ENCODE measurements at places on chromosomes 11 and 22. TPM values are rescaled to one million over a fixed set of nuclear protein-coding genes. Genes with fewer than 3 reads are reported as not detected.

DNA sequence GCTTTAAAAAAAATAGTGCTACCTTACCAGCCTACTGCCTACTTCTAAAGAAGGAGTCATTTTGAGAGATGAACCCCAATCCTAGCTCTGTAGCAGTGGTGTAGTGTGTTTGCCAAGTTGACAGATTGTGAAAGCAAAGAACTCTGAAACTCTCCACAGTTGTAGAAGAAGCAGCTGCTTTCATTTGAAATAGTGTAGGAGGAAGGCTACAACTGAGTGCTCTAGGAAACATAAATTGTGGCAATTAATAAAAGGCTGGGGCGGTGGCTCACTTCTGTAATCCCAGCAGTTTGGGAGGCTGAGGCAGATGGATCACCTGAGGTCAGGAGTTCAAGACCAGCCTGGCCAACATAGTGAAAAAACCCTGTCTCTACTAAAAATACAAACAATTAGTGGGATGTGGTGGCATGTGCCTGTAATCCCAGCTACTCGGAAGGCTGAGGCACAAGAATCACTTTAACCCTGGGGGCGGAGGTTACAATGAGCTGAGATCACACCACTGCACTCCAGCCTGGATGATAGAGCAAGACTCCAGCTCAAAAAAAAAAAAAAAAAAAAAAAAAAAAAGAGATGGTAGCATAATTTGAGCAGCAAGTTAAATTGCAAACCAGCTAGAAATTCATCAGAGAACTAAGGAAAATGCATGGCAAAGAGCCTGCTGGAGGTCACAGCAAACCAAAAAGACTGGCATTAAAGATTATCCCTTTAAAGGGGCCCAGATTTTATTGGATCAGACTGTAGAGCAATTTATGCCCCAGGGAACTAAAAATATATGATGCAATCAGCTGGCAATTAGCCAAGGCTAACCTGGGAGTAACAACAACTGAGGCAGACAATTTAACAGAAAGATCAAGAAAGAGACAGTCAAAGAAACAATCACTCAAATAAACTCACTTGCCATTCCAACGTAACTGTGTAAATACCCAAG lies 112.6 kb downstream of the LUZP2 start:
- no peak for DNase-seq
- no peaks in the 10 kb centered on the region for H3K4me1 ChIP-seq
- no peak overlapping the region for H3K4me3 ChIP-seq
- H3K27me3 ChIP-seq: no peaks in the 10 kb centered on the region
- H3K36me3 ChIP-seq: no peaks in the 10 kb centered on the region
- no peak overlapping the region for H3K27ac ChIP-seq

DNA sequence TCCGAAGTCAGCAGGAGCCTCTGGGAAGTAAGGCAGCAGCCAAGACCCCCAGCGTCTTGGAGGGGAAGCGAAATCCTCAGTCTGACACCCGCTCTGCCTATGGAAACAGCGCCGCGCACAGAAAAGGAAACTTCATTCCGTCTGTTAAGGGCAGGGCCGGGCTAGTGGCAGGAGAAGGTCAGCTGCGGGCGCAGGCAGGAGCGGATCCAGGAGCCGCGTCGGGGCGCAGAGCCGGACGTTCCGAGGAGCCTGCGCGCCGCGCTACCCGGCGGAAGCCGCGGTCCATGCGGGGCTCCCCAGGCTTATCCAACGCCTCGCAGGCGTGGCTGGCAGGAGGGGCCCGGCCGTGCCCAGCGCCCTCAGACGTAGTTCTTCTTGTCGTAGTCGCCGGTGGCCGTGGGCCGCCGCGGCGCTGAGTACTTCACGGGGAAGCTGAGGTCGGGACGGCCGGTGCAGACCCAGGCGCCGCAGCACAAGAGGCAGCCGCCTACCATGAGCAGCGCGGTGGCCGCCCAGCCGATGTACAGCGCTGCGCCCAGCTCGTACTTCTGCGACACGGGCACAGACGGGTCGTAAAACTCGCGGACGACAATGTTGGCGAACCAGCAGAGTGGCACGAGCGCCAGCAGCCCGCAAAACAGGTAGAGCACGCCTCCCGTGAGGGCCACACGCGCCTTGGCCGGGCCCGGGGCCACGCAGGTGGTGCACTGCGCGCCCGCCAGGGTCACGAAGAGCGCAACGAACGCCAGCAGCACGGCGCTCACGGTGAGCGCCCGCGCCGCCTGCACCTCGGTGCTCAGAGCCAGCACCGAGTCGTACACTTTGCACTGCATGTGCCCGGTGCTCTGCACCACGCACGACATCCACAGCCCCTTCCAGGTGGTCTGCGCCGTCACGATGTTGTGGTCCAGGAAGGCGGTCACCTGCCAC lies 705 bp downstream of the CLDN5 start:
- no peak overlapping the region for H3K27ac ChIP-seq
- DNase-seq: peak; percentile 16
- peaks cover 8% of the 10 kb centered on the region for H3K4me1 ChIP-seq
- no peak overlapping the region for H3K4me3 ChIP-seq

DNA sequence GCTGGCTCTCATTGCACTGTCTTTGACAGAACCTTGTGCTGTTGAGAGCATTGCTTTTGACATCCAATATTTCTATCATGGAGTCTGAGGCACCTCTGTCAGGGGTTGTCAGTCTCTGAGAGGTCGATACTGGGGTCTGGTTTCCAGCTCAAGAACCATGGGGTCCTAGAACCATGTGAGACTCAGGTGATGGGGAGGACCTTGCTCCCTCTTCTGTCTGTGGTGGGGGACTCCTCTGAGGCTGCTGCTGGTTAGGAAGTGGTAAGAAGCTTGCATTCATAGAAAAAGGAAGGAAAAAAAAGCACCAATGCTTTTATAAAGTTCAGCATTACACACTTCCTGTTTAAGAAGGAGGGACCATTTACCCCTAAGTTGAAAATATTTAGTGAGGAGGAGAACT lies 91.8 kb upstream of the CD44 start:
- H3K27ac ChIP-seq: peak overlapping the region; percentile 98
- H3K4me1 ChIP-seq: peaks cover 71% of the 10 kb centered on the region
- no peaks in the 10 kb centered on the region for H3K27me3 ChIP-seq
- no peaks in the 10 kb centered on the region for H3K36me3 ChIP-seq
- no peak overlapping the region for H3K4me3 ChIP-seq
- DNase-seq: peak; percentile 85

GRCh38 chr11:70885281-70886231 lies 366.8 kb downstream of the SHANK2 start:
- H3K4me3 ChIP-seq: no peak overlapping the region
- H3K27ac ChIP-seq: no peak overlapping the region

GRCh38 chr11:10876158-10876557 lies 18.3 kb upstream of the ZBED5 start:
- no peak overlapping the region for H3K4me3 ChIP-seq
- H3K36me3 ChIP-seq: no peaks in the 10 kb centered on the region
- no peak overlapping the region for H3K27ac ChIP-seq
- no peak for DNase-seq
- H3K4me1 ChIP-seq: peaks cover 10% of the 10 kb centered on the region

GRCh38 chr11:69295079-69295994 lies 1.4 kb downstream of the MYEOV start:
- DNase-seq: peak; percentile 45
- H3K27ac ChIP-seq: peak overlapping the region; percentile 54
- no peak overlapping the region for H3K4me3 ChIP-seq
- H3K36me3 ChIP-seq: no peaks in the 10 kb centered on the region
- no peaks in the 10 kb centered on the region for H3K27me3 ChIP-seq

GRCh38 chr11:116933961-116934360 lies 96.5 kb upstream of the APOA1 start:
- no peak overlapping the region for H3K4me3 ChIP-seq
- H3K4me1 ChIP-seq: peaks cover 49% of the 10 kb centered on the region
- peak overlapping the region; percentile 96 for H3K27ac ChIP-seq
- no peak for DNase-seq
- H3K27me3 ChIP-seq: no peaks in the 10 kb centered on the region
- peaks cover 9% of the 10 kb centered on the region for H3K36me3 ChIP-seq

- no peak overlapping the region for H3K27ac ChIP-seq
- H3K4me3 ChIP-seq: no peak overlapping the region
- no peaks in the 10 kb centered on the region for H3K36me3 ChIP-seq
- H3K27me3 ChIP-seq: no peaks in the 10 kb centered on the region
- no peak for DNase-seq
- peaks cover 26% of the 10 kb centered on the region for H3K4me1 ChIP-seq
These were observed 65.8 kb downstream of the DDIAS start for GRCh38 chr11:82967381-82967780.

Gene SPTBN2
- polyA plus RNA-seq: 2.1 TPM

Gene PATE2
- polyA plus RNA-seq: not detected

Gene DLG2
- polyA plus RNA-seq: 0.54 TPM

Gene C22orf23
- not detected for polyA plus RNA-seq

Gene MB
- polyA plus RNA-seq: not detected
